ENCODE measurements at places on chromosomes 5 and 9.

DNA sequence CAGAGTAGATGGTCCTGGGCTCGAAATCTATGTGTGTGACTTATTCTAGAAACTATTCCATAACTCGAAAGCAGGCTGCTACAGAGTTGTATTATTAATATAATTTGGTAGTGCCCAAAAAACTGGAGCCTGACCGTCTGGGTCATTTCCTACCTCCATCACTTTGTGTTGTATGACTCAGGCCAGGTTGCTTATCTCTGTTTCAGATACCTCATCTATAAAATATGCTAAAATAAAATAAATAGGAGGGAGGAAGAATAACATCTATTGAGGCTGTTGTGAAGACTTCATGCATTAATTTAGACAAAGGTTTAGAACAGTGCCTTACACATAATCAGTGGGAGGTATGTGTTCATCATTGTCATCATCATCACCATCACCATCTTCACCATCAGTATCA is 57.7 kb downstream of the PDE4D start:
- no peak for DNase-seq

DNA sequence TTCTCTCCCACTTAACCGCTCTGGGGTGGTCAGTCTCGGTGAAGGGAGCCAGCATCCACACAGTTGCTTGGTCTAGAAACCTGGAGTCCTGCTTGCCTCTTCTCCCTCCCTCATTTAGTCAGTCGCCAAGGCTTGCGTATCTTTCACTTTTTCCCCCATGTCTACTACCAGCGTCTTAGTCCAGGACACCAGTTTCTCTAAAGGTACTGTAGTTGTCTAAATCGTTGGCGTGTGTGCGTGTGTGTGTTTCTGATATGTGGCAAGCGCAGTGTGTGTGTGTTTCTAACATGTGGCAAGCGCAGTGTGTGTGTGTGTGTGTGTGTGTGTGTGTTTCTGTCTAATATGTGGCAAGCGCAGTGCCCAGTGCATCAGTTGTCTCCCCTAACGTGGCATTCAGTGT is 641 bp downstream of the ATP6V1G1 start:
- DNase-seq = no peak

DNA sequence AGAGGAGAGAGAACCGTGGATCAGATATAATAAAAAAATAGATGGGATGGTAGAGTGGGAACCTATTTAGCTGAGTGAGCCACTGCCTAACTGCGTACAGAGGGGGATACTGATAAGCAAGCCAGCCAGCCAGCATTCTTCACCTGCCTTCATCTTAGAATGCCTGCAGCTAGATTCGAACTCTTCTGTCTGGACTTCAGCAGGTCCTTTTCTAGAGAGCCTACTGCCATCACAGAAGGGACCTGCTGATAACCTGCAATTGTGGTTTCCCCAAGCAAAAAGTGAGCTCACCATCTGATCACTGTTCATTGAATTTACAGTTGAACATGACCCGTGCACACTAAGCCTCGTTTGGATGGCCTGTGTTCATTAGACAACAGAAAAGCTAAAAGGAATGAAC is 109.4 kb downstream of the CDC42SE2 start:
- no peak for DNase-seq

- DNase-seq = no peak
These were observed 577.7 kb downstream of the EBF1 start for GRCh38 chr5:158521995-158522394.

- DNase-seq = no peak
These were observed 49.5 kb upstream of the TGFBR1 start for GRCh38 chr9:99055384-99055783.

DNA sequence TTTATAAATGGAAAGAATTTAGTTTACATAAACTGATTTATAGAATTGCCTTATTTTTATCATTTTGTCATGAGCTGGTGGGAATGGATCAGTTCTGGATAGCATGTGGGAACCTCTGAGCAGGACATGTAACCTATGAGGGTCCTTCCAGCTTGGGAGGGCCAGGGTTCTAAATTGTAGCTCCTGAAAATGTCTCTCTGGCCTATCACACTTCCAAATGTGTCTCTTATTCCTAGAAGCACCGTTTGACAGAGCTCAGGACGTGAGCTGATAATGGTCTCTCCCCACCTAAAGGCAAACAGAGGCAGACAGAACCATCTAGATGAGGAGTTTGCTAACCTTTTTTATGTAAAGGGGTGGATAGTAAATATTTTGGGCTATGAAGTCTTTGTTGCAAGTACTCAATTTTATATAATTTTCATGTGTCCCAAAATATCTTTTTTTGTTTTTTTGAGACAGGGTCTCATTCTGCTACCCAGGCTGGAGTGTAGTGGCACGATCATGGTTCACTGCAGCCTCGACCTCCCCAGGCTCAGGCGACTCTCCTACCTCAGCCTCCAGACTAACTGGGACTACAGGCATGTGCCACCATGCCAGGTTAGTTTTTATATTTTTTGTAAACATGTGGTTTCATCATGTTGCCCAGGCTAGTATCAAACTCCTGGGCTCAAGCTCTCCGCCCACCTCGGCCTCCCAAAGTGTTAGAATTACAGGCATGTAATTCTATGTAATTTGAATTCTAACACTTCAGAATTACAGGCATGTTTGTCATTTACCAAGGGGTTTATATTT is 4.0 kb downstream of the TRAF1 start:
- no peak for DNase-seq

GRCh38 chr9:106075960-106076327 is 381.6 kb downstream of the TMEM38B start:
- DNase-seq = no peak

DNA sequence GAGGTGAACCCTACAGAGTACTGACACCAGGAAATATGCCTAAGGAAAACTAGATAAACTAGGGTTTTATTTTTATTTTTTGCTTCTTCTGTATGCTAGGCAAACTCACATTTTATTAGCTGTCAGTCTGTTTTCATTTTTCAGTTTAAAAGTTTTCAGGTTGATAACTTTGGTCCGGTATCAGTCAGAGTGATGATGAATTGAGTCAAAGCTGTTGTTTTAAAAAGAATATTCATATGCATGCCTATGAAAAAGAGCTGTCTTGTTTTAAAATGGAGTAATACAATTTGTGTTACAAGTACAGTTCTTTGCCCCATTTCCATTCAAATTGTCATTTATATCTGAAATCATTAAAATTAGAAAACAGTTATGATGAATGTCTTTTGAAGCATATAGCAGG is 22.6 kb downstream of the MAP3K1 start:
- no peak for DNase-seq

GRCh38 chr5:181061645-181062044 is 21.6 kb downstream of the BTNL9 start:
- DNase-seq = no peak

DNA sequence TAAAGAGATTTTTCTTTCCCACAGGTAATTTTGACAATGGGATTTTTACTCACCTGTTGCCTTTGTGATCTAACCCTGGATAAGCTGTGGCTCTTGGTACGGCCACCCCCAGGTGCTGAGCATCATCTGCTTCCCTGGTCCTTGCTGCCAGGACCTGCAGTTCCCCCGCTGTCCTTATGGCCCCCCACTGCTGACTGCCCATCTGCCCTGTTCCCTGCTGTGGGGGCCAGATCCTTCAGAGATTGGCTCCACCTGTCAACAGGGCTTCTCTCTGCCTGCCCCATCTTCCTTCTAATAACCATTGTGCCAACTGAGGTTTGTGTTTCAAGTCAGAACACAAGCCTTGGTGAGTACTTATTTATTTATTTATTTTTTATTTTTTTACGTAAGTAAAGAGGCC is 183.3 kb downstream of the MAPKAP1 start:
- DNase-seq = no peak

DNA sequence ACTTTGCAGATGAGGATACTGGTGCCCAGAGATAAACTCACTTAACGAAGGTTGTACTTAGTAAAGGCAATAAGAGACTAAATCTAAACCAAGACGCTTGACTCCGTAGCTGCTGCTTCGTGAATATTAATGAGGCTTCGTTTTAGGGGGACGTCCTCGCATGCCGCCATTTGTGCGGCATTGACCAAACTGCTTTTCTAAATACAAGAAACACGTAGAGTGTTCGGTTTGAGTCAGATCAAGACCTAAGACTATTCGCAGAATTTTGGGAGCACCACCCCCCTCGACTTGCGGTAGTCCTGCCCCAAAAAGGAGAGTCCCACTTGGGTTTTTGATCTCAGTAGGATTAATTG is 1.1 kb downstream of the NPM1 start:
- no peak for DNase-seq

DNA sequence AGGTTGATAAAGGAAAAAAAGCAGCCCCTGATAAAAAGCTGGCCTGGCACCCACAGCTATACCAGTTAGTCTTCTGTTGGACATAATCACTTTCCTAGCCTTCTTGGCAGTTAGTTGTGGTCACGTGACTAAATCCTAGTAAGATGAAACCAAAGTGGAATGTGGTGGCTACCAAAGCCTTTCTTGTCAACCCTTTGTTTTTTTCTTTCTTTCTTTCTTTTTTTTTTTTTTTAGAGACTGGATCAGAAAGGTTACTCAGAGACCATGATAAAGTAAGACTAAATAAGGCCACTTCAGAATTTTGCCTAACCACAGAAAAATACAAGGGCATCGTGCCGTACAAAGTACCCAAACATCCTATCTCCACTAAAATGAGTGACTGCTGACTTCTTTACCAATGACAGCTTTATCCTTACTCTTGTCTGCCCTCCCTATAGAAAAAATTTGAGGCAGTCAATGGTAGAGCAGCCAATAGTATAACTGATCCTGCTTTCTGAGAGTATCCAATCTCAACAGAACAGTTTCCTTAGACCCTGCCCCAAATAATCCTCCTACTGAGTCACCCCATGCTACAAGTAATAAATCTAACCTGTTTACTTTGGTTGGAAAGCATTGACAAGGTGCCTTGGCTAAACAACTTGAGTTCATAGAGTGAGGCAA is 14.2 kb upstream of the KIF27 start:
- DNase-seq = no peak

DNA sequence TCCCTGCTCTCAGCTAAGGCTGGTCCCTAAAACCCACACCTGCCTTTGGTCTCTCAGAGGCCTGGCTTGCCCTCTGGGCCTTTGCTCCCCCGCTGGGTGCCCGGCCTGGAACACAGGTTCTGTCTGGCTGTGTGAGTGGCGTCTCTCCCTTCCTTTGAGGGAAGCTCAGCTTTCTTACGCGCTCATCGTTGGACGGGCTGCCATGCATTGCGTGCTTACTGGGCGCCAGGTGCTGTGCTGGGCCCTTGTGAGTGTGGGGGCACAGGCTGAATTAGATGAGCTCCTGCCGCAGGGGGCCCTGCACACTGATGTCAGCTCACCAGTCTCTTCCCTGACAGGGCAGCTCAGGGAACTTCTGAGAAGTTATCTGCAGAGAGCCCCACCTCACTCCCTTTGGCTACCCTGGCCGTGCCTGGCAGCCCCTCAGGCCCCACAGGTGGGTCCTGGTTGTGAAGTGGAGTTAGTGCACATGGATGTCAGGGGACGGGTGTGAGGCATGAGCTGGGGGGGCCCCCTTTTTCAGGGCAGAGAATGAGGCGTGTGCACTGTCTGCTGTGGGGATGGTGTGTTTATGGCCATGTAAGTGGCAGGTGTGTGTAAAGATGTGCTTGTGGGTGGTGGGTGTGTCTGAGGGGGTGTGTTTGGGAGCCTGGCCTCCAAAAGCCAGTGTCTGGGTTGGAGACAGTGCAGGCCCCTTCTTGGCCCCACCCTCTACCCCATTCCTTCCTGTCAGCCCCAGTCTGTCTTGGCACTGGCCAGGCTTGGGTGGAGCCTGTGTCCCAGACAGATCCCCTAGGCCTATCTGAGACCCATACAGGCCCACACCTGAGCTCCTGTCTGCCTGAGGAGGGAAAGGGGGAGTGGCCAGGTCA is 7.5 kb upstream of the RMND5B start:
- DNase-seq = no peak

GRCh38 chr5:146041180-146041789 is 64.1 kb downstream of the PLAC8L1 start:
- DNase-seq = no peak

- DNase-seq = no peak
These were observed 42.2 kb upstream of the ALDOB start for GRCh38 chr9:101477736-101478135.

- DNase-seq = no peak
These were observed 40.6 kb downstream of the USP20 start for GRCh38 chr9:129875687-129876395.

GRCh38 chr9:107285286-107285685 is 2.2 kb downstream of the RAD23B start:
- DNase-seq = no peak

- DNase-seq = no peak
These were observed 125.3 kb downstream of the DPYSL3 start for GRCh38 chr5:147384346-147385193.

GRCh38 chr9:96009690-96010472 is 134.4 kb downstream of the ERCC6L2 start:
- peak; percentile 56 for DNase-seq

GRCh38 chr5:172624996-172625964 is 15.8 kb upstream of the NEURL1B start:
- no peak for DNase-seq

- DNase-seq = no peak
These were observed 244.1 kb downstream of the ELAVL2 start for GRCh38 chr9:23581931-23582330.

DNA sequence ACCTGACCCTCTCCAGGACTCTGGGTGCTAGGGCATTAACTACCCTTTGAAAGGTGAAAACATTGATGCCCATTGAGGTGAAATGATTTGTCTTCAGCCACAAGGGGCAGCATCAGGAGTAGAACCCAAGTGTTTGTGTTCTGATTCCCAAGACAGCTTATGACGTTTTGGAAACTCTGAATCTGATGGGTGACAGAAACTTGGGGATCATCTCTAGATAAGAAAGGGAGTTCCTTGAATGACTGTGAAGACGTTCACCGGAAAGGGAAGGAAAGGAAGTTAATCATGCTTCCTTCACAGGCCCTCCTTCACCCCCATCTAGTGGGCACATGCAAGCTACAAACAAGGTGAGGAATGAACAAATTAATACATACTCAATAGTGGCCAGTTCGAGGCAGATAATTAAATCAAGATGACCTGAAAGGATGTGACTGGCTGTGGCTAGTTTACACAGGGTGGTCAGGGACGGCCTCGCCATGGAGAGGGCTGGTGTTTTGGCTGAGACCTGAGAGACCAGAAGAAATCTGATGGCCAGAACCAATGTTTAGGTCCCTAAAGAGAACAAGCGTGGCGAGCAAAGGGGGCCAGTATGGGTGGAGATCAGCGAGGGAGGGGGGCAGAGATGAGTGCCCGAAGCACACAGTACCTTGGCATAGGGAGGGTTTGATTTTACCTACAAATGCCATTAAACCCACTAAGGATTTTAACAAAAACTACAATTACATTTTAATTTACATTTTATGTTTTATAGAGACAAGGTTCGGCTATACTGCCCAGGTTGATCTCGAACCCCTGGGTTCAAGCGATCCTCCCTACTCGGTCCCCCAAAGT is 937 bp upstream of the SLC26A2 start:
- DNase-seq = peak; percentile 3

DNA sequence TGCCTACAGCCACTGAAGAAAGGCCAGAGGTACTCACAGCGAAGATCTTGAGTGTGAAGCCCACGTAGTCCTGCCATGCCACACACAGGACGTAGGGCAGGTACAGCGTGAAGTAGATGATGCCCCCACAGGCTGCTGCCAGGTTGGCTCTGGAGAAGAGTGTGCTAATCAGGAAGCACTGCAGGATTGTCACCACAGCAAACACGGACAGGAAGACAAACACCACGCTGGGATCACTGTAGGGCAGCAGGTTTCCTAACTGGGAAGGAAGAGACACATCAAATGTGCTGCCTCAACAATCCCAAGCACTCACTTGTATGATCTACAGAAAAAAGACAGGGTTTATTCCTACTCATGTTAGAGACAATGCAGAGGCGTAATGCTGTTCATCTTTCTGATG is 63.0 kb downstream of the NIPSNAP3B start:
- DNase-seq = no peak

All from stimulated activated CD8-positive, alpha-beta memory T cell treated with anti-CD3 and anti-CD28 coated beads, Interleukin-4, amount 100 ng/mL, for 1 hour (primary cell).